ENCODE measurements at places on chromosomes 13 and 19. TPM values are rescaled to one million over a fixed set of nuclear protein-coding genes. Genes with fewer than 3 reads are reported as not detected.

DNA sequence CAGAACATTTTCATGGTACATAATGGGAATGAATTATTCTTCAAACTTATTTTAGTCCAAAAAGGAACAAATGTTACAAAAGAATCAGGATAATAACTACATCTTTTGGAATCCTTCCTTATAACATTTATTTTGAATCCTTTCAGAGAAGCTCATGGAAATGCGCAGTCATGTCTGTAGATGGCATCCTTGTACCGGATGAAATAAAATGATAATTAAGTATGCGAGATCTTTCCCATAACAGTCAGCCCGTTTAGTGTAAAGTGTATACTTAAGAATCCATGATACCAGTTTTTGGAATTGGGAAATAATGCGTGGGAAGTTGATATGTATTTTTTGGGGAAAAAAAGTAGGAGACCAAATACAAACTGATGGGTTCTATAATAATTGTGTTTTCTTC, 418.8 kb downstream of the GPC5 start:
- DNase-seq = peak; percentile 2

- no peak for DNase-seq
Observed at GRCh38 chr13:28049880-28050875, 50.2 kb downstream of the FLT3 start.

- no peak for DNase-seq
Observed at GRCh38 chr13:55439450-55439849, 1701.3 kb upstream of the PRR20A start.

MARCHF2 gene
- total RNA-seq = 30.5 TPM

POU2F2 gene
- total RNA-seq = 0.17 TPM

DNA sequence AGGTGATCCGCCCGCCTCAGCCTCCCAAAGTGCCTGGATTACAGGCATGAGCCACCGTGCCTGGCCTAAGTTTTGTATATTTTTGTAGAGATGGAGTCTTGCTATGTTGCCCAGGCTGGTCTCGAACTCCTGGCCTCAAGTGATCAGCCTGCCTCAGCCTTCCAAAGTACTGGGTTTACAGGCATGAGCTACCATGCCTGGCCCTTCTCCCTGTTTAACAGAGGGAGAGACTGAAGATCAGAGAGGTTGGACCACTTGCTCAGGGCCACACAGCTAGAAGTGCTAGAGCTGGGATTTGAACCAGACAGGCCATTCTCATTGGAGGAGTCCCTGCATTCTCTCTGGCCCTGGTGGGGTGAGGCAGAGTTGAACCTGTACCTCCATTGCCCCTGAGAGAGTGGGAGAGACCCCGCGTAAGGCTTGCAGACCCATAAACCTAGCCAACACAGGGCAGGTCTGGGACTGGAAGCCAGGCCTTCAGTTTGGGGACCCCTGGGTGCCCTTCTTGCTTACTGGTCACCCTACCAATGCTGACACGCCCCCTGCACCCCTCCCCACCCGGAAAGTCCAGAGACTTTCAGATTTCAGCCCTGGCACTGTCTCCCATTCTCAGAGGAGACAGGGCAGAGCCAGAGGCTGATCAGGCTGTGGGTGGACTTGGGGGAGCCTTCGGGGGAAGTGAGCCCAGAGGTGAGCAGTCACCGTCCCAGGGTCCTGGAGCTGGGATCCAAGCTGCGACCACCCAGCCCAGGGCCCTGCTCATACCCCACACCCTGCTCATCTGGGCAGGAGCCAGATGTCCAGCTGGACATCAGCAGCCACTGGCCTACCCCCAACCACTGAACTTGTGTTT, 13.3 kb downstream of the TTYH1 start:
- DNase-seq = no peak

GRCh38 chr13:34810996-34811395, 131.1 kb upstream of the NBEA start:
- DNase-seq = peak; percentile 78

Data from M059J (cell line).